ENCODE measurements at places on chromosomes 12 and 14.

DNA sequence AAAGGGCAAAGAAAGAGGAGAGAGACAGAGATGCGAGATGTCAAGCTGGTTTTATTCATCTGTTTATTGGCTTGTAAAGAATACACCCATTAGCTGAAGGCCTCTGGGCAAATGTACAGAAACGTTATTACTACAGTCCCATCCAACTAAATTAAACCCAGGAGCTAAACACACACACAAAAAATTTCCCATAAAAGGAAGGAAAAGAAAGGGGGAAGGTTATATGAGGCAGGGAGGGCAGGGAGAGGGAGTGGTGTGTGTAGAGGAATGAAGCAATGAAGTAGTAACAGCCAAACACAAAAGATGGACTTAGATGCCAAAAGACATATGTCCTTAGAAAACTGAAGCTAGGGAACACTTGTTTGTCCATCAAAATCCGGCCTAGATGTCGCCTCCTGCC, 3.1 kb upstream of the MFAP5 start:
- no peak for DNase-seq

DNA sequence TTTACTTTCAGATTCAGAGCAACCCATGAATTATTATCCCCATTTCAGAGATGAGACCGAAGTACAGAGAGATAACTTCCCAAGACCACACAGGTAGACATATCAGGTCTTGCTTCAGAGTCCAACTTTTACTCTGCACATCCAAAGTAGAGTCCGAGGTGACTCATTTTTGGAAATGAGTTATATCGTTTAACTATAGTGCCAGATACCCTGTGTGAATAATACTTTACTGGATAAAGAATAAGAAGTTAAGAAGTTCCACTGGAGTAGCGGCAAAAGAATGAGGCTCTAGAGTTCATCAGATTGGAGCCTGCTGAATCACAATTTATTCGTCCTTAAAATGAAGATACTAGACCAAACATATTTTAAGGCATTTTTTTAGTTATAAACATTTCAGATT, 124.7 kb downstream of the EPS8 start:
- no peak for DNase-seq

- no peak for DNase-seq
Observed at GRCh38 chr14:60317609-60318008, 68.6 kb downstream of the PPM1A start.

GRCh38 chr12:115880238-115880637, 397.3 kb downstream of the MED13L start:
- no peak for DNase-seq

DNA sequence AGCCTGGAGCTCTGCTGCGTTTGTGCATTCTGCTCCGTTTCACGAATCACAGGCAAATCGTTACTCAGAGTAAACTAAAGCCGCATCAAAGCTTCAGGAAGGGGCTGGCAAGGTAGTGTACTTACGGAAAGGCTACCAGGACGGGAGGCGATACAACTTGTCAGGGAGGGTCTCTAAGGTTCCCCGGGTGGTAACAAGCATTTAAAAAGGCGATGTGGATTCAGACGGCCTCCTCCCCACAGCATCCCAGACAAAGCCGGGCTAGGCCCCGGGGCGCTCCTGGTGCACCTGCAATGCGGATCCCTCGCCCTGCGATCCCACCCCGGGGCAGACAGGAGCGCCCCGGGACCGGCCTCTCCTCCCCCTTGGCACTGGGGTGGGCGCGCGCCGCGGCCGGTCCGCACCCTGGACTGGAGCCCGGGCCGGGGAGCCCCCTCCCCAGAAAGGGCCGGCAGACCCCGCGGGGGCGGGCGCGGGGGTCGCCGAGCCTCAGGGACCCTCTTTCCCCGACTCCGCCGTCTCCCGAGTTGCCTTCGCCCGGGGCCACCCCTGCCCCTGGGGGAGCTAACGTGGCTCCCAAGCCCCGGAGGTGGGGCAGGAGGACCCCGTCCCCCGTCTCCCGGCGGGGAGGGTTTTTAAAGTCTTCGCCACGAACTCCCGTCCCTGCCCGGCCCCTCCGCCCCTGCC, 718 bp downstream of the CCDC92 start:
- DNase-seq, result peak; percentile 6

DNA sequence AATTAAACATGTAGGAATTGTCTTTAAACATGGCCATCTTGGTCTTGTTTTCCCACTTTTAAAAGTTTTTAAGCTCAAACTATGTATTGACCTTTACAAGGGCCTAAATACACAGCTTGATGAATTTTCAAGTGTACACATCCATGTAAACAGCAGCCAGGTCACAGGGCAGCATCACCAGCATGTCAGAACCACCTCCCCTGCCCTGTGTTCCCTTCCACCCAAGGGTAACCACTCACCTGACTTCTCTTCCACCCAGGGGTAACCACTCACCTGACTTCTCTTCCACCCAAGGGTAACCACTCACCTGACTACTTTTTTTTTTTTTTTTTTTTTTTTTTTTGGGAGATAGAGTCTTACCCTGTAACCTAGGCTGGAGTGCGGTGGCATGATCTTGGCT, 4.6 kb downstream of the FBXW8 start:
- no peak for DNase-seq

GRCh38 chr12:108840605-108841332, 16.6 kb downstream of the SSH1 start:
- no peak for DNase-seq

DNA sequence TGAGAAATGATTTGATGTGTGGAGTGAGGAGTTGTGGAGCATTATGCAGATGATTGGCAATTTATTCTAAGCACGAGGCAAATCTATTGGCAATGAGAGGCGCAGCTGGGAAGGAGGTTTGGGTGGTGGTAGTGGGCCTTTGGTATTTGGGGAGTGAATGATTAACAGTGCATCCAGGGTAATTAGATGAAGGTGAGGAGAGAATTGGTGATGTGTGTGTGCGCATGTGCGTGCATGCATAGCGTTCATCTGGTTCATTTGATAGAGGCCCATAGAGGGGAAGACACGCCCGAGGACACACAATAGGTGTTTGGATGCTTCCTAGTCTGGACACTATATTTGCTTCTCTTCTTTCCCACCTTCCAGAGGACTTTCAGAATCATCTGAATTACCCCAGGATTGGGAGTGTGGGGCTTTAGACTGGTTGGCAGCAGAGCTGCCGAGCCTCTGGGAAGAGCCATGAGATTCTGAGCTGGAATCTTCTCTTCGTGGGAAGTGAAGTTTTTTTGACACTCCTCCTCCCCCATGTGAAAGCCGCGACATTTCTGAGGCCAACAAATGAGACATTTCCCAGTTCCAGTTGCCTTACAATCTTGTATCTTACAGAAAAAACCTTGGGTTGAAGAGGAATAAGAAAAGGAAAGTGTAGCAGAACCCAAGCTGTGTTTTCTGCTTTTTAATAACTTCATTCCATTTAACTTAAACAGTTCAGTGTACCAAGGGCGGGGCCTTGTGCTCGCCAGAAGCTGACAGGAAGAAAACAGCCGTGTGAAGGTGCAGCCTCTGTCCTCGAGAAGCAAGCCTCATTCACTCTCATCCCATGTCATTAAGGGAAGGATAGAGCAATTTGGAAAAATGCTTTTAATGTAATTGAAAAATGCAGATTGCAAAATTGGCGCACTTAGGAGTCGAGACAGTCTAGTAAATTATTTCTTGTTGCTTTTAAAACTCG, 65.2 kb downstream of the SLC25A47 start:
- DNase-seq, result no peak

- no peak for DNase-seq
Observed at GRCh38 chr14:70234066-70234950, 45.6 kb upstream of the SLC8A3 start.

GRCh38 chr12:95982602-95983001, 13.5 kb downstream of the HAL start:
- no peak for DNase-seq

GRCh38 chr14:75823334-75823733, 158.5 kb downstream of the TGFB3 start:
- DNase-seq, result no peak

- DNase-seq, result no peak
Observed at GRCh38 chr12:93306636-93307035, 71.1 kb upstream of the NUDT4 start.

- DNase-seq, result no peak
Observed at GRCh38 chr14:67371247-67372148, 11.4 kb downstream of the EIF2S1 start.
